ENCODE measurements at places on chromosomes 5 and 9. TPM values are rescaled to one million over a fixed set of nuclear protein-coding genes. Genes with fewer than 3 reads are reported as not detected.

Gene TRPM6
- total RNA-seq: 0.99 TPM

DNA sequence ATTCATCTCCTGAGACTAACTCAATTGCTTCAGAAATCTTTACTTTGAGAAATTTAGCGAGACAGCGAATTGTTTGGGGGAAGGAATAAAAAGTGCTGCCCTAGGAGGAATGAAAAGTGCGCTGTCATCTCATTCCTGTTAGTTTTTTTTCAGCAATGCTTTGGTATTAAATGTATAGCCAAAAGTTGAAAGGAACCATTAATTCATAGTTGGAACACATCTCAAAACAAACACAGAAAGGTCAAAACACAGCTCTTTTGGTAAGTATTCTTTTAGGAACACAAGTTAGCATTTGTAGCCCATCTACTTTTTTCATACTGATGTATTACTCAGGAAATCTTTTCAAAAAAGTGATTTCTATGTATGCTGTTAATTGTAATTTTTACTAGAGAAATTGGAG lies 109.1 kb downstream of the NNT start:
- no peaks in the 10 kb centered on the region for H3K4me1 ChIP-seq
- H3K4me3 ChIP-seq: no peak overlapping the region
- no peak overlapping the region for H3K27ac ChIP-seq
- DNase-seq: no peak
- no peaks in the 10 kb centered on the region for H3K36me3 ChIP-seq

Gene PPP3R2
- not detected for total RNA-seq

- H3K27me3 ChIP-seq: no peaks in the 10 kb centered on the region
- H3K4me3 ChIP-seq: no peak overlapping the region
- no peak overlapping the region for H3K27ac ChIP-seq
- H3K4me1 ChIP-seq: no peaks in the 10 kb centered on the region
These were observed 16.3 kb downstream of the LRSAM1 start for GRCh38 chr9:127467621-127468020.

- no peak overlapping the region for H3K4me3 ChIP-seq
- no peak overlapping the region for H3K27ac ChIP-seq
- H3K4me1 ChIP-seq: peaks cover 6% of the 10 kb centered on the region
- no peaks in the 10 kb centered on the region for H3K27me3 ChIP-seq
- no peak for DNase-seq
These were observed 7.6 kb downstream of the BASP1 start for GRCh38 chr5:17224858-17225511.

Data from endodermal cell (in vitro differentiated cells).